ENCODE measurements at places on chromosomes 2 and 18. TPM values are rescaled to one million over a fixed set of nuclear protein-coding genes. Genes with fewer than 3 reads are reported as not detected.

GRCh38 chr18:33957707-33958106 lies 267.0 kb downstream of the NOL4 start:
- H3K27ac ChIP-seq: no peak overlapping the region
- no peak overlapping the region for H3K4me3 ChIP-seq
- DNase-seq: no peak
- H3K27me3 ChIP-seq: no peaks in the 10 kb centered on the region
- no peaks in the 10 kb centered on the region for H3K4me1 ChIP-seq
- no peaks in the 10 kb centered on the region for H3K36me3 ChIP-seq

DNA sequence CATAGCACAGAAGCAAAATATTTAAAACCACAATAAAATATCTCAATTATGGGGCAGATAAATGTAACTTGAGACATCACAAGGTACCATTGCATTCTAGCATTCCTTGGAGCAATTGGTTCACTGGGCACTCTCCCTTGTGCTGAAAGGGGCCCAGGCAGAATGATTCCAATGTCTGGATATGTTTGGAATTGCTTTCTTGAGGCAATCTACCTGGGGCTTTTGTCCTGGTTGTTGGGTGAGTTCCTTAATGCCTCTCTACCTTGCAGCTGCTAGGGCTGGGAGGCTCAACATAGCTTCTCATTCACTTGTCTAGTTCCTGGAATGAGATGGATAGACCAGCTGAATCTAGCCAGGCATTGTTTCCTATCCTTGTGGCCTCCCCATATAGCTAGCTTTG lies 539.6 kb upstream of the FSHR start:
- no peaks in the 10 kb centered on the region for H3K4me1 ChIP-seq
- DNase-seq: no peak
- H3K27ac ChIP-seq: no peak overlapping the region
- H3K4me3 ChIP-seq: no peak overlapping the region
- H3K36me3 ChIP-seq: no peaks in the 10 kb centered on the region
- H3K27me3 ChIP-seq: no peaks in the 10 kb centered on the region

LIPG gene
- 0.18 TPM for total RNA-seq

UGT1A5 gene
- total RNA-seq: not detected

QPCT gene
- 0.15 TPM for total RNA-seq

GRHL1 gene
- total RNA-seq: 0.19 TPM

DNA sequence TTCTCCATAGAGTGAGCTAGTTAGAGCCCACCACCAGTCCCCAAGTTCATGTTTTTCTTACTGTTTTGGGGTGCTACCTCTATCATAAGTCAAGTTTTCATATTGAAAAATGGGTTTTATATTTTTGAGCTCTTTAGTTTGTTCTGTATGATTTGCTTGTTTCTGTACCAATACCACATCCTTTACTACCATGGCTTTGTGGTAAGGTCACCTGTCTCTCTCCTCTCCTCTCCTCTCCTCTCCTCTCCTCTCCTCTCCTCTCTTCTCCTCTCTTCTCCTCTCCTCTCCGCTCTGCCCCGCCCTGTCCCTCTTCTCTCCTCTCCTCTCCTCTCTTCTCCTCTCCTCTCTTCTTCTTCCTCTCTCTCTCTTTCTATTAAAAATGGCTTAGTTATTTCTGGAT lies 22.1 kb upstream of the LBH start:
- no peaks in the 10 kb centered on the region for H3K36me3 ChIP-seq
- no peak for DNase-seq
- peaks cover 2% of the 10 kb centered on the region for H3K4me1 ChIP-seq
- no peaks in the 10 kb centered on the region for H3K27me3 ChIP-seq
- H3K27ac ChIP-seq: no peak overlapping the region
- H3K4me3 ChIP-seq: no peak overlapping the region

GRCh38 chr18:11324956-11325882 lies 175.8 kb upstream of the PIEZO2 start:
- peaks cover 17% of the 10 kb centered on the region for H3K4me1 ChIP-seq
- no peaks in the 10 kb centered on the region for H3K27me3 ChIP-seq
- no peak overlapping the region for H3K27ac ChIP-seq

DNA sequence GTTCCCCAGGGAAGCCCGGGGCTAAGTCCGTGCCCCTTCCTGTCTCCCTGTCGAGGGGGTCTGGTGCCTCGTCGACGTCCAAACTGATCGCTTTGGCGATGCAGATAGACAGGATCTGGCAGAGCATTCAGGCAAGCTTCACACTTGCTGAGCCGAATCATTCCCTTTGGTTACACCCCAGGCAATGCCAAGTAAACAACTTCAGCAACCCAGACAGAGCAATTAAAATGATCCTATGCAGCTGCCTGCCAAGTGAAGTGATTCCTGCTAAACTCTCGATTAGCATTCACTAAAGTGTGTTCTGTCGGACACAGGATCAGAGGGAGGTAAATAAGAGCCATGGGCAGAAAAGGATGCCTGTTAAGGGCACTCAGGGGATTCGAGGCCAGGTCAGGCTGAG lies 108.2 kb upstream of the RAB12 start:
- H3K27ac ChIP-seq: no peak overlapping the region
- H3K36me3 ChIP-seq: no peaks in the 10 kb centered on the region
- H3K27me3 ChIP-seq: no peaks in the 10 kb centered on the region
- no peak for DNase-seq
- no peak overlapping the region for H3K4me3 ChIP-seq
- H3K4me1 ChIP-seq: no peaks in the 10 kb centered on the region

Data from GM12878 (cell line).